ENCODE measurements at places on chromosomes 13 and 19.
A peak's percentile ranks its signal among the peaks of the same experiment; 100 is the strongest.

DNA sequence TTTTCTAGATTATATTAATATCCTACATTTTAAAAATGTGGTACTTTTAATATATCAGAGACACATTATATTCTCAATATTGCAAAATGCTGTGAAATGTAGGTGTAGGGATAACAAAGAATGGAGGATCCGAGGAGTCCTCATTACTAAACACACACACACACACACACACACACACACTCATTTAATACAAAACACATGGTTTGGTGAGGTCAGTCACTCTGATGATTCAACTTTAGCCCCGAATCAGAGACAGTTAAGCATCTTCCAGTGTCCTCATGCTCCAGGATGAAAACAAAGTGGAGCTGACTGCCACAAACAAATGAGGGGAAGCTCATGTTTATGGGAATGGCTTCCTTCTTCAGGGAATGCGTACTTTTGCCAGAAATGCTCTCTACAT, 147.5 kb downstream of the CYSLTR2 start:
- DNase-seq, result no peak

DNA sequence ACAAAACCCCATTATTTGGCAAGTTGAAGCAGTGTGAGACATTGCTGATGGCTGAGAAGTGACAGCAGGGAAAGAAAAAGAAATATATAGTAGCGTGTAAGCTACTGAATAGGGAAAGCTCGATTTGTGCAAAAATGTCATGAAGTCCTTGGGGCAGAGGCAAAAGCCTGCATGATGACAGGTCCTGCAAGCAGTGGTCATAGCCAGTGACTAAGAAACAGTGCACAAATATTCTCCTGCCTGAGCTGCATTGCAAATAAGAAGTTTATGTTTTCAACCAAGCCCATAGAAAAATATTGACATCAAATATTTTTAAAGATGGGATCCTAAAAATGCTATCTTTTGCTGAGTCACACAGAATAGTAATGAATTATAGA, 270.0 kb downstream of the SLITRK6 start:
- no peak for DNase-seq

GRCh38 chr13:84567848-84568247, 685.6 kb upstream of the SLITRK1 start:
- no peak for DNase-seq

DNA sequence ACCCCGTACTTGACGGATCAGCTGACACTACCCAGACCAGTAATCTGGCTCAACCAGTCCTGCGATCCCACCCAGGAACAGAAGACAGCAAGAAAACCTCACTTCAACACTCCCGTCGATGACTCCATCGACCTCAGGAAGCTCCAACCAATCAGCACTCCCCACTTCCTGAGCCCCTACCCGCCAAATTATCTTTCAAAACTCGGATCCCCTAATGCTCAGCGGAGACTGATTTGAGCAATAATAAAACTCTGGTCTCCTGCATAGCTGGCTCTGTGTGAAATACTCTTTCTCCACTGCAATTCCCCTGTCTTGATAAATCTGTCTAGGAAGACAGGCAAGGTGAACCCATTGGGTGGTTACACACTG, 1.2 kb downstream of the LSM4 start:
- DNase-seq, result peak; percentile 39

DNA sequence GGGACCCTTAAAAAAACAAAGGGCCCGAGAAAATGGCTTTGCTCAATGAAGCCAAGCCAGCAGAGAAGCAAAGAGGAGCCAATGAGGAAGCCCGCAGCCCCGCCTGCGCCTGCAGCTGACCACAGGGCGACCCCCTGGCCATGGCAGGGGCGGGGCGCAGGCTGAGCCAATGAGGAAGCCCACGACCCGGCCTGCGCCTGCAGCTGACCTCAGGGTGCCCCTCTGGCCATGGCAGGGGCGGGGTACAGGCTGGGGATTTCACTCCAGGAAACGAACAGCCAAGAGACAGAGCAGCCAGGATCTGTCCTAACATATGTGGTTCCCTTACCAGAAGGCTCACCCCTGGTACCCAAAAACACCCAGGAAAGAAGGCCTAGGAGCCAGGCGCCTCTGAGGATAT, 101.4 kb downstream of the STK24 start:
- no peak for DNase-seq

DNA sequence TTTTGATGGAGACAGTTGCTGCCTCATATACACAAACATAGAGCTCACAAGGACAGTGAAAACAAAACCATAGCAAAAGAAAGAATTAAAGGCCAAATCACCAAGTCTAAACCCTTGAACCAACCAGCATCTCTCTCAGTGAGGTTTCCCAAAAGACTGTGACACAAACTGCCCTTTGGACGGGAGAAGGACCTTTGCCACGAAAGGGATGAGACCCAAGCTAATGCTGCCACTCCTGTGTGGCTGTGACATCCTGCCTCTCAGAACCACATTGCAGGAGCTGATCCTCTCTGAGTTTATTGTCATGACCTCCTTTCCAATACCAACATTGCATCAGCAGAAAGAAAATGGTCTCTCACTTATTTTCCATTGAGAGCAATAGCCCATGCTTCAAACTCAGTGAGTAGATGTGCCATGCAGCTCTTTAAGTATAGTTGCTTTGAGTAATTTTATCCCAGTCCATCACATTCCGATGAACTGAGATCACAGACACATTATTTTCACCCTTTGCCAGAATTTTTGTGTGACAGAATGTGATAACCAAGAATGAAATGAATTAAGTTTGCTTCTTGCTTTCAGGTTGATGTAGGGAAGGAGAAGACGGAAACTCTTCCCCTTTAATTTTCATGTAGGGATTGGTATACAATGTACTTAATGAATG, 133.5 kb upstream of the IRS2 start:
- DNase-seq, result no peak

GRCh38 chr13:41512441-41512840, 55.1 kb downstream of the RGCC start:
- DNase-seq, result no peak

GRCh38 chr13:51959773-51960172, 51.5 kb downstream of the ATP7B start:
- no peak for DNase-seq

DNA sequence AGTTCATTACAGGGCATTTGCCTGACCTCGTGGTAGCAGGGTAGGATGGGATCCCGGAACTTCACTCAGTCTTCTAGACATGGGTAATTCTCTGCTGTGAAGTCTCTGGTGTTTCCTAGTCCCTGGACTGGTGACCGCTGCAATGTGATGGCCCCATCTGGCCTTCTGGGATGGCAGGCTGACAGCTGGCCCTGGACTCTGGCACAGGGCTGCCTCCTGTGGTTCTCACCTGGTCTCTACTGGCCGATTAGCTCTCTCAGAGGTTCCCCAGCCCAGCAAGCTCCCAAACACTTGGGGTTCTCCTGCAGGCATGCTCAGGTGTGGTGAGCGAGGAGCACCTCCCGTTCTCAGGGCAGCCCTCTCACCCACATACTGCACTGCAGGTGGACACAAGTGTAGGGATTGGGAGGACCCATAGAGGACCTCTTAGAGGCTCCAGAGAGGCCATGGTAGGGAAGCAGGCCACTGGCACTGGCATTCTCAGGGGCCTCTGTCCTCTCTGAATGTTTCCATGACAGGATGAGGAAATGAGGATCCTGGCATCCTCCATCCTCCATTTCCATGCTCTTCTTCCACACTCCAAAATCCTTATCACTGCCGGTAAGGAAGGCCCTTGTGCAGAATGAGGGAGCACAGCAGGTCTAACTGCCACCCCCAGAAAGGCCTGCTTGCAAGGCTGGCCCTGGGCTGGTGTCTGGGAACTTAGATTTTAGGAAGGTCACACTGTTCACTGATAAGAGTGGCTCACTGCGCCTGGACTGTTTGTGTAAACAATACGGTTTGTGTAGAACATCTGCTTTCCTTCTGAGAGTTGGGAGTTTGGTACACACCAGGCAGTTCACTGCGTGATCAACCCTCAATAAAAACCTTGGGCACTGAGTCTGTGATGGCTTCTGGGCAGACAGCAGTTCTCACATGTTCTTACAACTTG, 31.5 kb upstream of the FARP1 start:
- no peak for DNase-seq

DNA sequence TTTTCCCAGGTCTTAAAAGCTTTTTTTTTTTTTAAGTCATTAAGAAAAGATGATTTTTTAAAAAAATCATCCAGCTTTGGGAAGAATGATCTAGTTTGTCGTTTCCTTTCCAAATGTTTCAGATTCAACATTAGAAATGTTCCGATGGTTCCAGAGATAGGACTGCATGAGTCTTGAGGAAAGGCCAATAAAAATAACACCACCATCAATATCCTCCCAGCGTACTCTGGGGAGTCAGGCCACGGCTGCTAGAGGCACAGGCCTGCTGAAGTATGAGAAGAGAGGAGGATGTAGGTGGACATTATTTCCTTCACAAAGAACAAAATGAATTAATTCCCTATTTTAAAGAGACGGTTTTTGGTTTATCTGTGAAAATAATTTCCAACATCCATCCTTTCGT, 60.0 kb upstream of the SHISA2 start:
- DNase-seq, result no peak

DNA sequence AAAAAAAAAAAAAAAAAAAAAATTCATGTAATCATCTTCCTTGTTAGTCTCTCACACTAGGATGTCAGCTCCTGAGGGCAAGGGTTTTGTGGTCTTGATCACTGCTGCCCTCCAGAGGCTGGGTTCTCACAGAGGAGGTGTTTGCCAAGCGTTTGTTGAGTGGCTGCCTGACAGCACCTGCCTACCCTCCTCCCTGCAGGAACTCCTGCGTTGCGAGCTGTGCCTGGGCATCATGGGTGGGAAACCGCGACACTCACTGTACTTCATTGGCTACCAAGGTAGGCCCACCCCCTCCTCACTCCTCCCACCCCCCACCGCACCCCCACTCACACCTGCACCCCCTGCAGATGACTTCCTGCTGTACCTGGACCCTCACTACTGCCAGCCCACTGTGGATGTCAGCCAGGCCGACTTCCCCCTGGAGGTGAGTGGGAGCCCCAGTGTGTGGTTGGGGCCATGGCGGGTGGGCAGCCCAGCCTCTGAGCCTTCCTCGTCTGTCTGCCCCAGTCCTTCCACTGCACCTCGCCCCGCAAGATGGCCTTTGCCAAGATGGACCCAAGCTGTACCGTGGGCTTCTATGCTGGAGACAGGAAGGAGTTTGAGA, 8.1 kb downstream of the ATG4D start:
- no peak for DNase-seq

- no peak for DNase-seq
These were observed 171.9 kb downstream of the KLF5 start for GRCh38 chr13:73230716-73231115.

DNA sequence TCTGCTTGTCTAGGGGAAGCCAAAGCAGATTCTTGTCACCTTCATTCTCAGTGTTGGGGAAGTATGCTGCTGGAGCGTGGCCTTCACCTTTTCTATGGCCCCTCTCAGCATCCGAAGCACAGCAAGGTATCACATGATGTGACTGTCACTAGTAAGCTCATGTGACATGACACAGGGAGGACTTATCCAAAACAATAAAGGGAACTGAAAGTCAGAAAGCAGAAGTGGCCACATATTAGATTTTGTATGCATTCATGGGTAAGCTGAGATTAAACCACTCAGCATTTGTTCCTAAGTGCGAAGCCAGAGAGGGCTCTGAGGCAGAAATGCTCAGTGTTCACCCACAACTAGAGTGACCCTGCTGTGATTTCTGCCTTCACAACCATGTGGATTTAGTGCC, 72.8 kb upstream of the PCDH8 start:
- DNase-seq, result no peak

DNA sequence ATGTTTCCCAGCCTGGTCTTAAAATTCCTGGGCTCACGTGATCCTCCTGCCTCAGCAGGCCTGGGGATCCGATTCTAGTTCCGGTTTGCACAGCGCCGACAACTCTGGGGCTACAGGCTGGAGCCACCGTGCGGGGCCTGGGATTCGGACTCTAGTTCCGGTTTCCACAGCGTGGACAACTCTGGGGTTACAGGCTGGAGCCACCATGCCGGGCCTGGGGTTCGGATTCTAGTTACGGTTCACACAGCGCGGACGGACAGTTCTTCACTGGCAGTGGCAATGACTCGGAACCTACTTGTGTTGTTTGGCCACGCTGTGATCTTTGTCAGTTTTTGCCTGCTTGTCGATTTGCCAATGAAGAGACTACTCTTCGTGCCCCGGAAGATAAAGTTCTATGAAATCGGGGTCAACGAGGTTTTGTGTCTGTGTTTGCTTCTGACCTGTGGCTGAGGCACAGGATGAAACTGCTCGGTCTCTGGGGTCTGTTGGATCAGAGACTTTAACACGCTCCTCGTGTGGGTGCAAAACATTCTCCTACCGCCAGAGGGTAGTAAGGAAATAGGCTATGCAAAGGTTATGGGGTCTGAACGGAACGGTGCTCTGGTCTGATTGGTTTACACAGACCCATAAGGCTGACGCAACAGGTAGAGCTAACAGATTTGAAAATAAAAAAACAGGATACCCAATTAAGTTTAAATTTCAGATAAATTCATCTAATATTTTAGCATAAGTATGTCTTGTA, 12.1 kb upstream of the ZSCAN1 start:
- DNase-seq, result no peak

DNA sequence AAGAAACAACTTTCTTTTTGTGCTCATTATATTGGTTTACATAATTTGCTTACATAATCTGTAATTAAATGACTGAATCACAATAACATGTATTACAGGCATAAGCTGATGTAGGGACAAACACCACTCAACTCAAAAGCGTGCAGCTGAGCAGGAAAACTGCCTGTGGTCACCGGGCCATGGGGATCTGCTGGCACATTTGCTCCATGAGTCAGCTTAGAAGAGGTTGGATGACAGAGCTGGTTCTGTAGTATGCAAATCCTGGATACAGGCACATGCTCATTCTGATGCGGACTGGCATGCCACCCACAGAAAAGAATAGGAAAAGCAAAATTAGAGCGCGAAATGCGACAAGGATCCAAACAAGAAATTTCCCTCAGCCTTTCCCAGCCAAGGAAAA, 128.6 kb downstream of the USP12 start:
- no peak for DNase-seq

DNA sequence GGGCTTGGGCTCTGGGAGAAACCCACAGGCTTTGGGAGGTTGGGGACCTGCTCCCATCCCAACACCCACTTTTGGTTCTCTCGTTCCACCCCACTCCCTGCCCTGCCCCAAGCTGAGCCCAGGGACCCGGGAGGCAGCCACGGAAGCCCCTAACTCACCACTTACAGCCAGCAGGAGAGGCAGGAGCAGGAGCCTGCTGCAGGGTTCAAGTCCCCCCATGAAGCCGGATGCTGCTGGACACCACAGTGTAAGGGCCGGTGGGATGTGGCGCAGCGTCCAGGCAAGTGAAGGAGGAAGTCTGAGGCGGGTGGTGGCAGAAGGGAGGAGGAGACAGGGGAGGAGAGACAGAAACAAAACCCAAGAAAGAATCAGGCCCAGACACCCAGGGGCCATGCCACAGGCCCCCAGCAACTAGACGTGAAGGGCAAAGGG, at the start of gene TYROBP:
Gene TYROBP (minus strand): TSS at position 286 of the 432 bp plus-strand sequence. CDS start 67 bp downstream, at position 219.
- no peak for DNase-seq

- no peak for DNase-seq
These were observed 366.9 kb downstream of the KLF12 start for GRCh38 chr13:73767191-73767741.

GRCh38 chr19:44025217-44025936, at the start of gene ZNF222:
ZNF222 (plus strand) TSS chr19:44025379; CDS start chr19:44025437, 58 bp downstream.
- DNase-seq, result peak; percentile 78

GRCh38 chr19:31342926-31343325, 6.3 kb downstream of the TSHZ3 start:
- DNase-seq, result no peak
